ENCODE measurements at places on chromosomes 1 and 21. TPM values are rescaled to one million over a fixed set of nuclear protein-coding genes. Genes with fewer than 3 reads are reported as not detected.

Gene CELA3A
- not detected for total RNA-seq

Gene FMO5
- total RNA-seq = 0.28 TPM

Gene FOXD3
- total RNA-seq = 0.37 TPM

Gene AIRE
- total RNA-seq = not detected

Gene ACTA1
- total RNA-seq = 1.2 TPM

Gene ZRANB2
- 82.4 TPM for total RNA-seq

Gene ADARB1
- total RNA-seq = 8.4 TPM

Gene LINGO4
- total RNA-seq = not detected

Gene RGS13
- total RNA-seq = not detected

DNA sequence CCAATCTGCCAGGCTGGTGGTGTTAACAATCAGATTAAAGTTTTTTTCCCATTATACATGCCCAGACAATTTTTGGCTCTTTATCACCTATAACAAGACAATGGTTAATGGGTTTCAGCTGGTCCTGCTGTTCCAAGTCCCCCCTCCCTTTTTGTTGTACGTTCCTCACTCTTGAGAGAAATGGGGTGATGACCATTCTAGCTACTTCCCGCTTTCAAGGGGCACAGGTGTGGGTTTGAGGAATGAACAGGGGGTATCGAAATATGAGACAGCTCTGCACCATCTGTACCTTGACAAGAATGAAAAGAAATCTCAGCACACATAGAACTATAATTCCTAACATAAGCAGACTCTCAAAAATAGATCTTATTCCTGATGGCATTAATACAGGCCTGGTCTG is 326.8 kb downstream of the PTPRU start:
- DNase-seq = no peak

- DNase-seq = peak; percentile 65
Observed at GRCh38 chr1:219385787-219386427, 212.2 kb downstream of the LYPLAL1 start.

GRCh38 chr1:25206201-25206600 is 26.1 kb downstream of the SYF2 start:
- no peak for DNase-seq

DNA sequence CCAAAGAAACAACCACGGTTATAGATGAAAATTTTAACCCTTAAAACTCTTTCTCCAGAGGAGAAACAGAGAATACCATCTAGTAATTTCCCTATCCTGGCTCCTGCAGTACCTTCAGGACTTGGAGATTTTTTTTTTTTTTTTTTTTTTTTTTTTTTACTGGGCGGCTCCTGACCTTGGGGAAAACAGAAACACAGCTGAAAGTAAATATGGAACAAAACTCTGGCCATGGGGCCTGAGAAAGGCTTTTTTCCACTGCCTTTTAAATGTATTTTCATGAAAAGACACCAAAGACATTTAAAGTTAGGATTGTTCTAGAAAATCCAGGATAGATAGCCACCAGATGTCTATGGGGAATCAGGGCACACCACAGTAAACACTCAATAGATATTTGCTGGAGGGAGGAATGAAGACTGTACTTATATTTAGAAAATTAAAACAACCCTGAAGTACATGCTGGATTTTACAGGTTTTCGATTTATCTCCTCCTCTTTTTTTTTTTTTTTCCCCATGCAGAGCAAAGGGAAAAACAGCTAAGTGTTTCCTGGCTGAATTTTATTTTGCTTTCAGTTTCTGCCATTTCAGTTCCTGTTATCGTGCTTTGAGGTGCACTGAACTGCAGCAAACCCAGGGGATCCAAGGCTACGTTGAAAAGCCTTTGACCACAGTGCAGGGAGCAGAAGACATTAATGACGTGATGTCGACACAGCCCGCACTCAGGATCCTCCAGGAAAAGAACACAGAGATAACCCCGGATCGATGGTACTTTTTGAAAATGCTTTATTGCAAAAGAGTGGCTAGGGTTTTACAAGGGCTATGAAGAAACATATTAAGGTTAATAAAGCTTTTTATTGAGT is 35.7 kb upstream of the CNN3 start:
- DNase-seq = no peak

- peak; percentile 66 for DNase-seq
Observed at GRCh38 chr1:56375326-56375804, 204.0 kb downstream of the PLPP3 start.

DNA sequence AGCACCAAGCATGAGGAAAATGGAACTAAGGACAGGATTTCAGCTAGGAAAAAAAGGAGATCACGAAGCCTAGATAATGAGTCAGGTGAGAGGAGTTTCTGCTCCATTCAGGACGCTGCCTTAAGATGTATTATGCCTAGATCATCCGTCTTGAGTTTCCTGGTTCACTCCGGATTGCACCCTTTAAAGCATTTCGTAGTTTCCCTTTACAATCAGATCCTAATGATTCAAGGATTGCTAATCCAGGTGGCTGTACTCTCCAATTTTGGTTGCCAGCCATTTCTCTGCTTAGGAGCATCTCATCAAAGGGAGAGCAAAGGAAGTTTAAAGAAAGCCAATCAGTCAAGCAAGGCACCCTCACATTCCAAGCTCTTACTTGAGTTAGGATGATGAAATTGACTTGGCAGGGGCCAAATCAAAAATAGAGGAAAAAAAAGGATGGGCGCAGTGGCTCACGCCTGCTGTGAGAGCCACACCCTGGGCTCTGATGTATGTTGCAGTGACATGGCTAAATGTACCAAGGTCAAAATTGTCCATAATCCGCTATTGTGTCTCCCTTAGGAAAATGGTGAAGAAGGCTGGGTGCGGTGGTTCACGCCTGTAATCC is 156.9 kb upstream of the SOD1 start:
- no peak for DNase-seq

GRCh38 chr1:212938846-212939245 is 11.5 kb upstream of the VASH2 start:
- DNase-seq = no peak

DNA sequence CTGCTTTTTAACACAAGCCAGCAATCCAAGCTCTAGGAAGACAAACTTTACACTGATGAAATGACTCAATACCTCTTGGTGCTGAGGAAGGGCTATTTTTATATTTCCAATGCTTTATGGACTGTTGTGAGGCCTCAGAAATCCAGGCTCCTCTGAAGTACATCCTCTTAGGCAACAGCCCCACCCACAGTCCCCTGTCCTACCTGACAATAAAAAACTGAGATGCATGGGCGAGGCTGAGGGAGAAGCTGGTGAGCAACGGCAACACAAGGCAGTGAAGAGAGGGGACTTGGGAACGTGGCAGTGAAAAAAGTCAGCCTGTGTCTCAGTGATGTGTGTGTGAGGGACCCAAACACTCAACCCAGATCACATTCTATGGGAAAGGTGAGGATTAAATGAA is 10.1 kb upstream of the CPT2 start:
- DNase-seq = no peak

GRCh38 chr1:67753776-67754525 is 69.0 kb downstream of the GADD45A start:
- no peak for DNase-seq

GRCh38 chr1:167412920-167413319 is 105.4 kb downstream of the CD247 start:
- no peak for DNase-seq

DNA sequence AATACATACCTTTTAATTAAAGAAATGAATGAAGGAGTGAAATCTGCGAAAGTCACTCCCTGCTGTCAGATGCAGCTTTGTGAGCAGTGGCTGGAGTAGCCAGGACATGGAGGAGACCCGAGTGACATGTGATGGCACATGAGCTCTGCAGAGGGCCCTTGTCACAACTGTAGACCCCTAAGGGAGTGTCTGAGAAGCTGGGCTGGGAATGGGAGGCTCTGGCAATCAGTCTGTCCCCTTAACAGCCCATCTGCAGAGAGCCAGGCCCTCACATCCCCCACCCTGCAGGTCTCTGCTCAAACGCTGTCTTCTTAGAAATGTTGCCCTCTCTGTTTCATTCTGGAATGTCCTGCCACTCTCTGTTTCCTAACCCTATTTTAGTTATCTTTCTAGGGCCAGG is 124.3 kb downstream of the HMGB4 start:
- no peak for DNase-seq

DNA sequence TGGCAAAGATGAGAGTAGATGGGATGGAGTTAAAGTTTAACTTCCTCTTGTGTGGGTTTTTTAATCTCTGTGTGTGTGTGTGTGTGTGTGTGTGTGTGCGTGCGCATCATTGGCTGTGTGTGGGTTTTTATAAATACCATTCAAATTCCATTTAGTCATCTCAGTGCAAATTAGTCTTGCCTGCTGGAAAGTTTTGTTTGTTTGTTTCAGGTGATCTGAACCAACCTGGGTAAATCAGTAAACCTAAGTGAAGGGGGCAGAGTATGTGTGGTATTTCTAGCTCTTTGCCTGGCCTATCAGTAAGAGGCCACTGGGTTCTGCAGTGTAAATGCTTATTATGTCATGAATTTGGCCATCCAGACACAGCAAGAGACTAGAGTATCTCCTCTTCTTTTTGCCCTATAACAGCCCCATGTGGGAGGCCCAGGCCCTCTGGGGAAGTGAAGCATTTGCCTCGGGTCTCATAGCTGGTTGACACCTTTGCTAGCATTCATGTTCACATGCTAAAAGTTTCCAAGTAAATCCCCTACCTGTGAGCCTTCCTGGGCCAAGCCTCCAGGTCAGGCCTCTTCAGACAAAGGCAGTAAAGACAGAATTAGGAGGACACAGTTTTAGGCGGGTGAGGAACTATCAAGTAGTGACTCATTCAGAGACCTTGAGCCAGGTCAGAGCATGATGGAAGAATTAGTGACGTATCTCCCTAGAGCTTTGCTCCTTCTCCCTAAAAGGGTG is 14.7 kb downstream of the INTS3 start:
- no peak for DNase-seq

DNA sequence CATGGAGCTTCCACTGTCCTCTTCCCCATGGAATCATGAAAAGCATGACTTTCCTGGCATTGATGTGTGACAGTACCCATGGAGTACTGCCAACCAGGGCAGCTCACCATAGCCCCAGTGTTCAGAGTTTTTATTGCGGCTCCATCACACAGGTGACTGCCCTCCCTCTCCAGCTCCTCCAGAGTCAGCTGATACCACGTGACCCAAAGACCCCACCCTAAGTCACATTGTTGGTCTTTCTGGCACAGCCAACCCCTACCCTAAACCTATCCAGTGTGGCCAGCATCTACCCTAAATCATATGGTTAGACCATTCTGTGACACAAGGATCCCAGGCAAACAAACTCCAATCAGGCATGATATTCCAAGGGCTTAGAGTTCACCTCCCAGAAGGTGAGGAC is 77.4 kb upstream of the VAMP3 start:
- DNase-seq = no peak

DNA sequence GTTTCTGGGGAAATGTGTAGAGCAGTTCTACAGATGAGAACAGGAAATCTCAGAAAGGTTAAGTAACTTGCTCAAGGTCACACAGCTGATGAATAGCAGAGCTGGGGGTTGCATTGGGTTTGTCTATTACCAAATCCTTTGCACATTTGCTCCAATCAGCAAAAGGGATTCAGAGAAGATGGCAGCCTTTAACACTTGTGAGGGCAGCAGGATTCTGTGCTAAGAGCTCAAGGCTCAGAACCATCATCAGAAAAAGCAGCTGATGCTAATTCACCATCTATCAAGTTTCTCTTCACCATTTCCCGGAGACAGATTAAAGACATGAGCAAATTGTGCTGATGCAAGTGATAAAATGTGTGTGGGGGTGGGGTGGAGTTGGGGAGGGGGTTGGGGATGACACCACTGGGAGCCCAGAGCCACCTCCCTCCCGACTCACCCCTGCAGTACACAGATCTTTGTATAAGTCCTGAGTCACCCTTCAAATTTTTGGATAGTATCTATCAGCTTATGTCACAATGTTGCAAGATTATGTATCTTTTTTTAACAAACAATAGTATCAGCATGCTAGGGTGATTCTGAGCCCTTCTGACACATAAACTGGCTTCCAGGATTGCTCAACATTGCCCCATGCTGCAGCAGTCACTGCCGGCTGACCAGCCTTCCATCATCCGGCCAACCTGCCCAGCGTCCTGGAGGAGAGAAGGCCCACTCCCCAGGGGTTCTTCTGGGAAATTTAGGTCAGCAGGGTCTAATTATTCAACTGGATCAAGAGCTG is 2.8 kb upstream of the SPSB1 start:
- no peak for DNase-seq

DNA sequence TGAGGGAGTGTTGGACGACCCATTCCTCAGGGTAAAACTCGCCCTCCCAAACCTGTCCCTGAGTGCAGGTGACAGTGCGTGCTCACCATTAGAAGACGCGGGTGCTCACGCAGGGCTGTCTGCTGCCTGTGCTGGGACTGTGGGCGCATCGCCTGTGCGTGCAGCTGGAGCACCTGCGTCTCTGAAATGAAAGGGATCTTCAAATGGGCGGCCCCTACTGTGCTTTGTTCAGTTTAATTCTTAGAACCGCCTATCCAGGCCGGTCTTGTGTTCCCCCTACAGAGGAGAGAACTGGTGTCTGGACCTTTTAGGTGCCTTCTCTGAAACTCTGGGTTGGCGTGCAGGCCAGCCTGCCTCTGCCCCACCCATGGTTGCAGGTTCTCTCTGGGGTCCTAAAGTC is 125.8 kb downstream of the PCBP3 start:
- DNase-seq = no peak

DNA sequence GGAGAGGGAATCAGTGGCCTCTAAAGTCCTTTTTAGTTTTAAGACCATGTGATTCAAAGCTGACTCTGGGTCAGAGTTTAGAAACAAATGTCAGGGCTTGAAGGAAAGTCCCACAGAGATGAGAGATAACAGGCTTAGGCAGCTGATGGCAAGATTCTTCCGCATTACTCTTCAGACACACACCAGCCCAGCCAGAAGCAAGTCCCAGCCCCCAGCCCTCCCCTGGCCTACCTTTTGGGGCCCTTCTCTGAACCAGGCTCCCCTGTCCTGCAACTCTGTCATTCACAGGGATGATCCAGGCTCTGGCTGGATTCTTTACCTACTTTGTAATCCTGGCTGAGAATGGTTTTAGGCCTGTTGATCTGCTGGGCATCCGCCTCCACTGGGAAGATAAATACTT is 13.1 kb upstream of the CASQ1 start:
- DNase-seq = peak; percentile 52

DNA sequence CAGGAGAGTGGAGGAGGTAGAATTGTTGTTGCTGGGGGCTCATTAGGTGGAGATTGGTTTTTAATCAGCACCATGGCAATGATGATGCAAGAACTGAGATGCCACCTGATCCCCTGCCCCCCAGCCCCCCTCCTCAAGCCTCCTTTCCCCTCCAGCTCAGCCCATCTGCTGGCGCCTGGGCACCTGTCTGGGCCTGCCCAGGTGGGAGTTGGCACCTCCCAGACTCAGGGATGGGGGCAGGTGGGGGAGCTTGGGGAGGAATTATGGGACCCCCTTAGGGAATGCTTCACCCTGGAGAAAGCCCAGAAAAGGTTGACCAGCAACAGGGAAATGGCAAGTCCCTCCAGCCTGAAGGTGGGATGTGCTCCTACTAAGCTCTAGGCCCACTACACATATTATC is 1.5 kb upstream of the NHLH1 start:
- no peak for DNase-seq

DNA sequence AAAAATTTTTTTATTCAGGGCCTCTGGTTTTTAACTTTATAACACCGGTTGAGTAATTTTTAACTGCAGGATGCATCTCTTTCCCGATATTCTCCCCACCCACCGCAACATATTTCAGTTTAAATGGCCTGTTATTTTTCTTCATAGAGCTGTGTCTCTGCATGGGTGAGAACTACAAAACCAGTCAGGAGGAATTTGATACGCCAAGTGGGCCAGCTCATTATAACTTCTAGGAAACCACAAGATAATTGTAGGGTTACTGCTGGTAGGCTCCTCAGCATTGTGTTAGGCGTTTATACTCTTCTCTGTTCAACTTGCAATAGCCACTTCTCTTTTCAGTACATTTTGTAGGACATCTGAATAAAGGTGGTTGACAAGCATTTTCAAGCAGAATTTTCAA is 169.7 kb downstream of the PBX1 start:
- DNase-seq = no peak

Data from neural progenitor cell (in vitro differentiated cells).